Tibial nerve (tissue), 4 donors: ENCODE measurements at places on chromosomes 4 and X. TPM values are rescaled to one million over a fixed set of nuclear protein-coding genes. Genes with fewer than 3 reads are reported as not detected.

The MAGEA9B gene
- total RNA-seq: not detected

DNA sequence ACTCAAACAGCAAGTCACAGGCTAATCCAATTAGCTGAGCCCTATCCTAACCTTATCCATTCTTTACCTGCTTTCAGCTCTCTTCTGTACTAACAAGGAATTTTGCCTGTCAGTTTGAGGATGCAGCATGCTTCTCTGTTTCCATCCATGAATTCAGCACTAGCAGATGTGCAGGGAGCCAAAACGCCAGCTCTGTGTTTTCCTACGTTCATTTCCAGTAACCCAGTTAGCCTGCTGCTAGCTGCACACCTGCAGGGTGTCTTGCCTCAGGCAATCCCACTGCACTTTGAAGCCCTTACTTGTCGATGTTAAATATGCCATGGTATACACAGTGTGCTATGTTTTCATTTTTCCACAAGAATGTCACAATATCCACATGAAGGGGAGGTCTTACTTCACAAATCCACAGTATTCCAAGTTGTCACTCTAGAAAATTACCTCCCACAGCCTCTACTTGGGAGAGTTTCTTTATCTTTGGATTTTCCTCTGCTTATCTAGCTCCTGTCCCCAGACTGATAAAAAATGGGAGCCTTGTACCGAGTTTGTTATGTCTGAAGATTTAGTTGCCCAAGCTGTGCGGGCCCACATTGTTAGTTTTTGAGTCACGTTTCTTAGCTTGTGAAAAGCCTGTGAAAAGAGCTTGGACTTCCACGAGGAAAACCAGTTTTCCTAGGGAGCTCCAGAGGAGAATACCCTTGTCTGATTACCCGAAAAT, 127.6 kb upstream of the HHIP start:
- no peaks in the 10 kb centered on the region for H3K4me1 ChIP-seq
- H3K27ac ChIP-seq: no peak overlapping the region
- no peaks in the 10 kb centered on the region for H3K27me3 ChIP-seq
- DNase-seq: no peak

DNA sequence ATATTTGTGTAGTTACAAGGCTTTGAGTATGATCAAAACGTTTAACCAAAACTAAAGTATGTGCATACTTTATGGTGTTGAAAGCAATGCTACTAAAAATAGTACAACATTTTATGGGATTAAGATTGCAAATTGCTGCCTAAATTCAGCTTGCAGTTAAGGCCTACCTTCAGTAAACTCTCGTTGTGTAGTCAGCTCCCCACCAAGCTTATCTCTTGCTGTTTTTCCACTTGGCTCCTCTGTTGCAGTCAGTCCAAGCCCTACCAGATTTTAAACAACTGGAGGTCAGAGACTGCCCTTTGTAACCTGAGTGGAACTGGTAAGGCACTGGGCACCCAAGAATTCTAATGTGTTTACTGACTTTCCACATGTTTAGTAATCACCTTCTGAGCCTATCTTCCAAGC, 25.7 kb downstream of the AFF1 start:
- DNase-seq: no peak
- peaks cover 13% of the 10 kb centered on the region for H3K4me1 ChIP-seq
- H3K4me3 ChIP-seq: no peak overlapping the region
- no peaks in the 10 kb centered on the region for H3K36me3 ChIP-seq
- H3K27me3 ChIP-seq: no peaks in the 10 kb centered on the region

The MGAT4D gene
- total RNA-seq: 0.22 TPM

The RADX gene
- total RNA-seq: 5.2 TPM

DNA sequence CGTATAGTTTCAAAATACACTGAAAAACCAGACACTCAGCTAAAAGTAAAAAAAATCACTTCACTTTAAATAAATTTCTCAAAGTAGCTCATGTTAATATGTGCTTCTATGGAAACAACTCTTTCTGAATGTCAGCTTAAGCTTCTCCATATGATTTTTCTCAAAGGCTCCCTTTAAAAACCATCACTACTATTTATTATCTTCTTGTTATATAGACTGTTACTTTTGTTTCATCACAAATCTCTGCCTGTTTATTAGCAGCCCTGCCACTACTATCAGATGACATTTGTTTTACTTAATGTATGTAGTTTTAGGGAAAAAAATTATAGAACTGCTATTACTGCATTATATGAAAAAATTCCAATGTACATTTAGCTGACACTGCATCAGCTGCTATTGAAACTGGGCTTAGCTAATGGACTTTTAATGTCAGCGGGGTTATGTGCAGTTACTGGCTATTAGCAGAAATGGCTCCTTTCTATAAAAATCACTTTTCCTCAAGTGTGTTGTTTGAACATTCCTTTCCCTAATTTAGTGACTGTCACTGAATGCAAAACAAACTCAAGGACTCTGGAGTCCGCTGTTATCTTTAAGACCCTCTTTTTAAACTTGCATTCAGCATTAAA, 10.8 kb downstream of the UNC5C start:
- H3K27me3 ChIP-seq: no peaks in the 10 kb centered on the region
- no peak overlapping the region for H3K27ac ChIP-seq
- H3K4me3 ChIP-seq: no peak overlapping the region
- no peak for DNase-seq

DNA sequence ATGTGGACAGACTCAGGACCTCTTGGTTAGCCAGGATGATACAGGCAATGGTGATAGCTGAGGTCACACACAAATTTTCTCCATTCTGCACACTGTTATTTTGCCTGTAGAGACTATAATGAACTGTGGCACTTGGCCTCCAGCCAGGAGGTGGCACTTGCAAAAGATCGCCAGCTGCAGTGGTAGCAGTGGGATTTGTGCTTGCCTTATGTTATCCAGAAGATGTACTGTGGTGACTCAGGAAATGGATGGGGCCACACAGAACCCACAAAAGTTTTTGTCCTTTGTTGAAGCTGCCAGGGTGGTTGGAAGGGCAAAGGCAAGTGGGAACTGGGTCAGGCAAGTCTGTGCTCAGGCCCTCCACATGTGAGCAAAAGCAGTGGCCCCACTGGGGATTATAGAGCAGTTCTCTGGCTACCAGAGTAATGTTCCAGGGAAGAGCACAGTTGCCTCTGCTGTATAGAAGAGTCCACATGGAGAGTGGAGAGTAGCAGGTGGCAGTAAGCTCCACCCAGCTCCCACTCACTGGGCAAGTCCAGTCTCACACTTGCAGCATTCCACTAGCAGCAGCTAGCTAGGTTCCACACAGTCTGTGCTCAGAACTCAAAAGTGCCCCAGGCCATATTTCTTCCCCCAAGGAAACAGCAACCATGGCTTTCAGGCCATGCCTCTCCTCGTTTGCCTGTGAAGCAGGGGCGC, 5.9 kb upstream of the C4orf17 start:
- H3K36me3 ChIP-seq: no peaks in the 10 kb centered on the region
- H3K4me1 ChIP-seq: no peaks in the 10 kb centered on the region
- H3K27me3 ChIP-seq: no peaks in the 10 kb centered on the region
- no peak overlapping the region for H3K27ac ChIP-seq
- H3K4me3 ChIP-seq: no peak overlapping the region

- peak overlapping the region; percentile 51 for H3K27ac ChIP-seq
- H3K27me3 ChIP-seq: no peaks in the 10 kb centered on the region
- peaks cover 29% of the 10 kb centered on the region for H3K36me3 ChIP-seq
- no peaks in the 10 kb centered on the region for H3K4me1 ChIP-seq
- DNase-seq: peak; percentile 96
Observed at GRCh38 chr4:52712251-52713130, 38.7 kb downstream of the ERVMER34-1 start.

DNA sequence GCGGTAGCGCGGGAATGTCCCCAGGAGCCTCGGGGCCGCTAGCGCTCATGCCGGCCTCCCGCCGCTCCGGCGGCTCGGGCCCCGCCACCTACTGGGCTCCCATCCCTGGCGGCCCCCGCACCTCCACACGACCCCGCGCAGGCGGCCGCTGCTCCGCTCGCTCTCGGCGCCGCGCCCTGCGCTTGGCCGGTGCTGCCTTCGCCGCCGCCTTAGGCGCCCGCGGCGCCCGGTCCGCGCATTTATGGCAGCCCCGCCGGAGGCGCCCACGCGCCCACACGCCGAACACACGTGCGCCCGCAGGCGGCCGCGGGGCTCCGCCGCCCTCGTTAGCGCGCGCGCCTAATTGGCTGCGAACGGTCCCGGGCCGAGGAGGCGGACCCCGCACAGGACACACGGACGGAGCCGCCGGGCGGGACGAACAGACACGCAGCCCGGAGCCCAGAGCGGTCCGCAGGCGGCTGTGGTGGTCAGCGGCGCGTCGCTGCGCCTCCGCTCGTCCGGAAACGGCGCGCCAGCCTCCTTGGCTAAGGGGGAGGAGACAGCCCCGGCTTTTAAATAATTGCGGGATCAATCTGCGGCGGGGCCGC, at the start of gene NKX1-1:
TSS of gene NKX1-1 (minus strand) at position 49 of the 587 bp plus-strand sequence. CDS start at position 49, 0 bp downstream.
- no peak for DNase-seq
- no peak within 1 kb of the TSS for H3K4me3 ChIP-seq
- H3K4me1 ChIP-seq: peaks cover 61% of the 10 kb centered on the region
- H3K27me3 ChIP-seq: peaks cover 2% of the 10 kb centered on the region

The TCEANC gene
- 5.9 TPM for total RNA-seq

GRCh38 chr4:120796271-120796670, 126.3 kb downstream of the PRDM5 start:
- H3K36me3 ChIP-seq: no peaks in the 10 kb centered on the region
- H3K4me3 ChIP-seq: no peak overlapping the region
- H3K27me3 ChIP-seq: no peaks in the 10 kb centered on the region
- H3K4me1 ChIP-seq: no peaks in the 10 kb centered on the region
- DNase-seq: no peak

- no peak for DNase-seq
- no peak overlapping the region for H3K4me3 ChIP-seq
- no peak overlapping the region for H3K27ac ChIP-seq
- H3K4me1 ChIP-seq: no peaks in the 10 kb centered on the region
- no peaks in the 10 kb centered on the region for H3K36me3 ChIP-seq
Observed at GRCh38 chrX:5971300-5971699, 257.4 kb downstream of the NLGN4X start.

The DHX15 gene
- total RNA-seq: 167 TPM

The SERPINA7 gene
- not detected for total RNA-seq

- no peaks in the 10 kb centered on the region for H3K36me3 ChIP-seq
- H3K27me3 ChIP-seq: no peaks in the 10 kb centered on the region
- no peak overlapping the region for H3K27ac ChIP-seq
- no peak overlapping the region for H3K4me3 ChIP-seq
- H3K4me1 ChIP-seq: no peaks in the 10 kb centered on the region
Observed at GRCh38 chr4:114311787-114312186, 286.8 kb upstream of the UGT8 start.

DNA sequence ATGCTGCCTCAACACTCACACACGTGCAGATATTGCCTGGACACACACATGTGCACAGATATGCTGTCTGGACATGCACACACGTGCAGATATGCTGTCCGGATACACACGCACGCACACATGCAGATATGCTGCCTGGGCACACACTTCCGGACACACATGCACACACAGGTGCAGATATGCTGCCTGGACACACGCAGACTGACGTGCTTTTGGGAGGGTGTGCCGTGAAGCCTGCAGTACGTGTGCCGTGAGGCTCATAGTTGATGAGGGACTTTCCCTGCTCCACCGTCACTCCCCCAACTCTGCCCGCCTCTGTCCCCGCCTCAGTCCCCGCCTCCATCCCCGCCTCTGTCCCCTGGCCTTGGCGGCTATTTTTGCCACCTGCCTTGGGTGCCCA, 14.7 kb downstream of the FGFRL1 start:
- no peak overlapping the region for H3K4me3 ChIP-seq
- no peak overlapping the region for H3K27ac ChIP-seq
- no peak for DNase-seq

The C4orf36 gene
- 5.3 TPM for total RNA-seq

The AASDH gene
- total RNA-seq: 8.4 TPM

- H3K4me3 ChIP-seq: no peak overlapping the region
- no peaks in the 10 kb centered on the region for H3K4me1 ChIP-seq
- H3K36me3 ChIP-seq: no peaks in the 10 kb centered on the region
- no peak for DNase-seq
- no peak overlapping the region for H3K27ac ChIP-seq
- H3K27me3 ChIP-seq: no peaks in the 10 kb centered on the region
Observed at GRCh38 chr4:44670506-44671199, 7.6 kb upstream of the GUF1 start.

DNA sequence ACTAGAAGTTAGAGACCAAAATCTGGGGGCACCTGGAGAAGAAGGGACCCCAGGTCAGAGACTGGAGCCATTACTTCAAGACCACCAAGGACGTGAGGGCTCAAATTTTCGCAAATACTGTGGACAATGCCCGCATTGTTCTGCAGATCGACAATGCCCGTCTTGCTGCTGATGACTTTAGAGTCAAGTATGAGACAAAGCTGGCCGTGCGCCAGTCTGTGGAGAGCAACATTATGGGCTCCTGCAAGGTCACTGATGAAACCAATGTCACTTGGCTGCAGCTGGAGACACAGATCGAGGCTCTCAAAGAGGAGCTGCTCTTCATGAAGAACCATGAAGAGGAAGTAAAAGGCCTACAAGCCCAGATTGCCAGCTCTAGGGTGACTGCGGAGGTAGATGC, 101.2 kb downstream of the NCAPG start:
- H3K27me3 ChIP-seq: no peaks in the 10 kb centered on the region
- H3K27ac ChIP-seq: no peak overlapping the region
- H3K4me1 ChIP-seq: no peaks in the 10 kb centered on the region
- no peaks in the 10 kb centered on the region for H3K36me3 ChIP-seq
- no peak overlapping the region for H3K4me3 ChIP-seq

The MND1 gene
- total RNA-seq: not detected

GRCh38 chrX:136572030-136572429, 40.0 kb downstream of the VGLL1 start:
- H3K27me3 ChIP-seq: no peaks in the 10 kb centered on the region
- no peak for DNase-seq
- no peaks in the 10 kb centered on the region for H3K4me1 ChIP-seq
- H3K36me3 ChIP-seq: no peaks in the 10 kb centered on the region
- no peak overlapping the region for H3K27ac ChIP-seq

DNA sequence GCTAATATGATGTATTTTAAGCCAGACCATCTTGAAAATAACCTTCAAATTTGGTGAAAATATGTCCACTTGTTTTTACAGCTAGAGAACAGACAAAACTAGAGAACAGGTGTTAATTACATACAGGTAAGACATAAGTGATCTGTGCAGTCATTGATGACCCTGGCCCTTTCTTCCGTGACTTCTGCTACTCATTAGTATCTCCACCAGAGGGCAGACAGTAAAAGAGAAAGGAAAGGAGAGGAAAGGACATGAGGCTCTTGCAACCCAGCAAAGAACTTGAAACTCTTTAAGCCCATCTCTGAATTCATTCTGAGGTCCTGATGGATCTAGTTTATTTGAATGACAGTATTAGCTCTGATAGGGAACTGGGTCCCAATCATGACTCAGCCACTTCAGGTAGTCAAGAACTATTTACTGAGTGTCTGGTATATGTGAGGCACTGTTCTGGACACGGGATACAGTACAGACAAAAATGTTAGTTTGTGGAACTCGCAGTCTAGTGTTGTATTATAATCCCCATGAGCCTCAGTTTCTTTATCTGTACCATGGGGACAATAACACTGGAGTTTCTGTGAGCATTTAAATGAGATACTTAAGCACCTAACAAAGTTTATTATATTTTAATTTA, 121.0 kb upstream of the TEX13D start:
- H3K4me3 ChIP-seq: no peak overlapping the region
- H3K36me3 ChIP-seq: no peaks in the 10 kb centered on the region
- H3K4me1 ChIP-seq: no peaks in the 10 kb centered on the region
- H3K27ac ChIP-seq: no peak overlapping the region
- no peaks in the 10 kb centered on the region for H3K27me3 ChIP-seq
- DNase-seq: no peak
